NCI-H510A (cell line): ENCODE measurements at places on chromosomes 5 and 9.

- no peak for DNase-seq
Measured at GRCh38 chr9:33230756-33231622, 9.0 kb upstream of the SPINK4 start.

DNA sequence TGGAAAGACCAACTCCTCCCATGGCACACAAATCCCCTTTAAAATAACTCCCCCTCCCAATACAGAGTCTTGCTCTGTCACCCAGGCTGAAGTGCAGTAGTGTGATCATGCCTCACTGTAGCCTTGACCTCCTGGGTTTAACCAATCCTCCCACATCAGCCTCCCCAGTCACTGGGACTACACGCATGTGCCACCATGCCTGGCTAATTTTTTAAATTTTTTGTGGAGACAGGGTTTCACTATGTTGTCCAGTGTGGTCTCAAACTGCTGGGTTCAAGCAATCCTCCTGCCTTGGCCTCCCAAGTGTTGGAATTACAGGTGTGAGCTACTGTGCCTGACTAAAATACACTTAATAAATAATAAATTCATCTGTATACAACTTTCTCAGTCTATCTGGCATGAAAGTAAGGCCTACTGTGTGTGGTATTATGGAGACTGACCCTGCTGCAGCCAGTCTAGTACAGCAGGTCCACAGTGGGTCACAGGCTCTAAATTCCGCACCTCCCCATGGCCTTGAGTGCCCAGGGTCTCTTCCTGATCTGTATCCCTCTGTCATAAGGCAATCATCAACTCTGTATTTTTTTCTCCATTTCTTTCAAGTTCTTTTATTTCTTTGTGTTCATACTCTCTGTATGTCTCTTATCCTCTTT is 169.4 kb downstream of the MAPKAP1 start:
- no peak for DNase-seq

- no peak for DNase-seq
Measured at GRCh38 chr9:112248722-112249121, 73.6 kb upstream of the SUSD1 start.

GRCh38 chr5:180367300-180367699 is 14.2 kb upstream of the GFPT2 start:
- DNase-seq = no peak
